ENCODE measurements at places on chromosomes 12 and 14. TPM values are rescaled to one million over a fixed set of nuclear protein-coding genes. Genes with fewer than 3 reads are reported as not detected.
A peak's percentile ranks its signal among the peaks of the same experiment; 100 is the strongest.

Gene PTHLH
- 1.2 TPM for polyA plus RNA-seq

Gene SLC25A47
- polyA plus RNA-seq = 0.04 TPM

Gene SLC41A2
- polyA plus RNA-seq = 6.1 TPM

DNA sequence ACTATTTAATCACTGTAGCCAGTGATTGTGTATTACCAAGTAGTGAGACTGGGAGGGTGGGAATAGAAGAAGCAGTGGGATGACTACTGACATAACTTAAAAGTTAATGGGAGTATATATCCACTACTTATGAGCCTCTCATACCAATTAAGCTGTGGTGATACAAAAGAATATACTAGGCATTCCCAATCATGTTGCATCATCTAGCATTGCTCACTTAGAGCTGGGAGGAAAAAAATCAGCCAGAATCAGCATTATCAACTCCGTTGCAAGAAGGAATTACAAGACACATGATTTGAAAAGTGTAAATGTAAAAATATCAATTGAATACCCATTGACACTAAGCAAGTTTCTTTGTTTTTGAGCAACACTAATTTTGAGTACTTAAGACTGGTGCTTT is 745 bp upstream of the PPP1R36 start:
- DNase-seq = no peak

GRCh38 chr14:24092505-24093206 is 1.5 kb upstream of the PCK2 start:
- no peak for DNase-seq

GRCh38 chr12:27924350-27925135 is 48.0 kb downstream of the PTHLH start:
- DNase-seq = no peak

Gene SLC25A3
- 688 TPM for polyA plus RNA-seq

DNA sequence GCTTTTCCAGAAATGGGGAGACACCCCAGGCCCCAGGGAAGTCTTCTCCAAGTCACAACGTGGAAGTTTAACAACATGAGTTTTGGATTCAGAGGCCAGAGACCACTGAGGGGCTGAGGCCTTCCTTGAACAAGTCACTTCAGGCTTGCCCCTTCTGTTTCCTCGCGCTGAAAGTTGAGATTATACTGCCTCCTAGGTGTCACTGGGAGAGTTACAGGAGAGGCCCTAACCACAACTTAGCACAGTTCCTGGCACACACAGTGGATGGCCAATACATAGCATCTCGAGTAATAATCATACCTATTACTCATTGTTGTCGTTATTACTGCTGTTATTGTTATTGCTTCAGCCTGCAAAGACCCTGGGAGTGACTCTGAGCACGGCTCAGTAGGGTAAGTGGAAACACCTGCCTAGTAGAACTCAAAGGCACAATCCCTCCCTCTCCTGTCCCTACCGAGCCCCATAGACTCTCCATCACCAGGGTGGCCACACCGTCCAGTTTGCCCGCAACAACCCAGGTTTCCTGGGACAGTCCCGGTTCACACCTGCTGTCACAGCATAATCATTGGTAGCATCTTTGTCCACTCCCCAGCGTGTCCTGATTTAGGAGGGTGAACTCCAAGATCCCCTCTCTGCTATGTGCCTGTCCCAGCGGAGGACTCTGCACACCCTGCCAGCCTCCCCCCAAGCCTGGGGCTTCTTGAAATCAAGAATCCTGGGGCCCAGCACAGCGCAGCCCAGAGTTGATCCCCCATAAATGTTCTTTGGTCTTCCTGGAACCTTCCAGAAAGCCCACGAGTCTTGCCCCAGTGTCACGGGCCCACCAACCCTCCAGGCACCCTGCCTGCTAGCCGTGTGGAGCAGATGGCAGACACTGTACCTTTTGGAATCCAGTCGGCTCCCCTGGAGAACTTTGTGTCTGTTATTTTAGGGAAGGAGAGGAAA is 85.0 kb downstream of the SYNE3 start:
- DNase-seq = no peak

GRCh38 chr12:84814664-84815245 is 97.8 kb downstream of the SLC6A15 start:
- DNase-seq = no peak

Gene KRT85
- not detected for polyA plus RNA-seq

- no peak for DNase-seq
Observed at GRCh38 chr12:1793426-1794210, 26.7 kb upstream of the LRTM2 start.

- peak; percentile 16 for DNase-seq
Observed at GRCh38 chr12:10366875-10367274, 23.0 kb downstream of the KLRK1 start.

DNA sequence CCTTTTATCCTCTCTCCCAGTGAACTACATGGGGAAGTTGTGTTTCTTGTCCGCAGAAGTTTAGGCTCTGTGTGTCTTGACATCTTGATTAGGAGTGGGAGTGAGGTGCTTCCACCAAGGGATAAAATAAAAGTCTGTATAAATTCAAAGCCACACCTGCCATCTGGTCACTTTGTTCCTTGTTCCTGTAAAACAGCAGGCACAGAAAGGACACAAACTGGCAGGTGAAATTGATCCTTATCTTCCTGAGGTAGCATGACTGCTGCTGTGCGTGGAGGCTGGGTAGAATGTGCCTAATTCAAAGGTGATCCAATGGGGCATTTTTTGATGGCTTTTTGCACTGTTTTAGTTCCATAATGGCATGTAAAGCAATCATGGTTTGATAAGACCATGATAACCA is 104.3 kb upstream of the KITLG start:
- DNase-seq = no peak

- no peak for DNase-seq
Observed at GRCh38 chr12:60078026-60078425, 482.2 kb downstream of the SLC16A7 start.

Gene RNASE3
- 1.4 TPM for polyA plus RNA-seq

- no peak for DNase-seq
Observed at GRCh38 chr12:22529281-22530060, 14.9 kb downstream of the C2CD5 start.

DNA sequence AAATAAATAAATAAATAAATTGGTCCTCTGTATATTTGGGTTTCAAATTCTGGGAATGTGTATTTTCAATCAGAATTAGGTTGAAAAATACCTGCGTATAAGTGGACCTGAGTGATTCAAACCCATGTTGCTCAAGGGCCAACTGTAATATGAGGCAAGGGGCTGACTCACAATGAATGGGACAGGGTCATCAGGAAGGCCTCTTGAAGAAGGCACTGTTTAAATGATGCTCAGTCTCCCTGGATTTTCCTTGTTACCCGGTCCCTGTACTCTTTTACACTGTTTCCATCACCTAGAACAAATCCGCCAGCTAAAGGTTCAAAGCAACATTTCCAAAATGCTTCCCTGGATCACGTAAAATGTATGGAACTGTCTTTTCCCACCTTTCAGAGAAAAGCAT is 3.8 kb downstream of the PSMB5 start:
- DNase-seq = no peak

- DNase-seq = peak; percentile 94
Observed at GRCh38 chr12:121917950-121918678, at the start of gene CFAP251. Gene CFAP251 (plus strand): TSS chr12:121918592. CDS start chr12:121921306, 2,714 bp downstream.

GRCh38 chr14:81432219-81432661 is 32.1 kb upstream of the STON2 start:
- DNase-seq = no peak

Gene CARMIL3
- polyA plus RNA-seq = 2.4 TPM

GRCh38 chr14:25140411-25140810 is 90.5 kb upstream of the STXBP6 start:
- DNase-seq = no peak

DNA sequence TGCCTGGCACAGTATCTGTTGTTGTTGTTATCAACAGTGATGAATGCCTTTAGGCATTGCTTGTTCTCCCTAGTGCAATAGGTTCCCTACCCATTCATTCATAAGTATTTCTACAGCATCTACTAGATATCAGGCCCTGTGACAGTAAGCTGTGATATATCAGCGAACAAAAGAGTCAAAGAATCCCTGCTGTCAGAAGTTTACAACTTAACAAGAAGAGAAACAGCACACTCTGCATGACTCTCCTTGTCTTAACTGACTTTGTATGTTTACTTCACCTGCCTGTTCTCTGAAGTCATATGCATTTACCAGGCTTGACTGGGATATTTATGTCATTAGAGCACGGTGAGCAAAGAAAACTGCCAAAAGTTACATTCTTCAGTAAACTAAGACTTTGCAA is 452.2 kb upstream of the RPL10L start:
- no peak for DNase-seq

- DNase-seq = no peak
Observed at GRCh38 chr12:34292736-34293625, 270.7 kb downstream of the ALG10 start.

- DNase-seq = no peak
Observed at GRCh38 chr12:19867970-19868369, 428.7 kb downstream of the AEBP2 start.

DNA sequence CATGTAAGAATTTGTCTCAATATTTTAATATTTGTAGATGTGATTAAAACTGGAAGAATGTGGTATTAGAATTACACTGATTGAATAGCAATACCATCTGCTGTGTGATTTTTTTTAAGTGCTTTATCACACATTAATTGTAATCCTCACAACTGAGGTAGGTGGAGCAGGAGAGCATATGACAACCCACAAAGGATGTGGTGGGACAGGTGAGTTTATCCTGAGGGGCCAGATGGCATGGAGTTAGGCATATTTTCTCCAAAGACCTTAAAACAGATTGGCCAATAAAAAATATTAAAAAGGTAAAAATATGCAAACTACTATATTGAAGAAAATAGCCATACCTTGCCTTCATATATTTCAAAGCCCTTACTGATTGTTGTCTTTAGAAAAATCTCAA is 7.8 kb downstream of the LRRC10 start:
- DNase-seq = no peak

DNA sequence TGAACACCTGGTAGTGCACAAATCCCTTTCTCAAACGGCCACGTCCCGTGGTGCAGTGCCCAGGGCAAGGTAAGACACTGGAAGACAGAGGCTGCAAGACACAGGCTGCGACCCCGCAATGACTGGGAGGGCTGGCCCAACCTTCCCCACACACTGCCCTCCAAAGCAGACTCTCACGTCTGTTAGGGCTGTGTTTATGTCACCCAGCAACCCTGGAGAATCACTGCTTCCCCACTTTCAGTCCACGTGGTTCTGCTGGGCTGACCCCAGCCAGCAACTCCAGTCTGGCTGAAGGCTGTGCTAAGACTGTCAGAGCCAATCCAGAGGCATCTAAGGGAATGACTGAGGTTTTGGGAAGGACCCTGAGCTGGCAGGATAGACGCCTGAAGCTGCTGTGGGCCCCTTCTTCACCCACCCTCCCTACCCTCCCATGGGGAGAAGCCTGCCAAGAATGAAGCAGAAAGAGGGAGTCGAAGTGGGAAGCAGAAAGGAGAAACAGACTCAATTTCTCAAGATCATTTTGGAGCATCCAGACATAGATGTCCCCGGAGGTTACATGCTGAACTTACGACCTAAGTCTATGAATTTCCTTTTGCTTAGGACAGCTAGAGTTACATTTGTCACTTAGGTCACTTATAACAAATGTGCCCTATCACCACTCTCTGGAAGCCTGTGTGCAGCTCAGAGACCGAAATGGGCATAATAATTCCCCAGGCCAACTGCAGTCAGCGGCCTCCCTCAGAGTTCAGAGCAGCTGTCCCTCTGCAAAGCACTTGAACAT is 11.7 kb downstream of the KDM2B start:
- DNase-seq = peak; percentile 33

DNA sequence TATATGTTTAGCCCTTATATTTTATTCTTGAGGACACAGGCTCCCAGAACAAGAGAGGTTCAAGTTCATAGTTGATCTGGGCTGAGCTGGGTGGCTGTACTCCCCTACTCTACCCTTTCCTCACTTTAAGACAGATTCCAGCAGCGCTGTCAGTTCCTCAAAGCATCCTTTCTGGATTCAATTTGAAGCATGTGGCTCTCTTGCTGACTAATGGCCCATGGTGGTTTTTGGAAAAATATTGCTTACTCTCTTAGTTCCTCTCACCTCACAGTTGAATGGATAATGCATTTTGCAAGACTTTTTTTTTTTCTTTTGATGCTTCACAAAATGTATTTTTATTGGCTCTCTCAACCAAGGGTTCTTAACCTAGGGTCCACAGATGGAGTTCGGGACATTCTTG is 4.1 kb downstream of the PELI2 start:
- DNase-seq = no peak

GRCh38 chr12:41052441-41052840 is 135.7 kb upstream of the PDZRN4 start:
- DNase-seq = no peak

- DNase-seq = no peak
Observed at GRCh38 chr12:73598626-73599025, 939.0 kb upstream of the ATXN7L3B start.

DNA sequence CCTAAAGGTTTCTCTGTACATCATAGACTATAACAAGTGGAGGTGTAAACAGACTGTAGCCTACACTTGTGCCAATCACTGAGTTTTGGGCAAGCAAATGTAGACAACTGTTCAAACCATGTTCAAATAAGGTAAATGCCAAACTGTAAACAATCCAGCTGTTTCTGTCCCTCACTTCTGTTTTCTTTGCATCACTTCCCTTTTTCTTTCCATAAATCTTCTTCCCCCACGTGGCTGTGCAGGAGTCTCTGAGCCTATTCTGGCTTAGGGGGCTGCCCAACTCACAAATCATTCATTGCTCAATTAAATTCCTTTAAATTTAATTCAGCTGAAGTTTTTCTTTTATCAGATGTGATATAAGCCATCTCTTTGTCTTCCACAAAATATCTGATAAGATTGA is 65.1 kb upstream of the CPM start:
- no peak for DNase-seq

- DNase-seq = no peak
Observed at GRCh38 chr14:59371771-59372170, 93.4 kb downstream of the GPR135 start.

DNA sequence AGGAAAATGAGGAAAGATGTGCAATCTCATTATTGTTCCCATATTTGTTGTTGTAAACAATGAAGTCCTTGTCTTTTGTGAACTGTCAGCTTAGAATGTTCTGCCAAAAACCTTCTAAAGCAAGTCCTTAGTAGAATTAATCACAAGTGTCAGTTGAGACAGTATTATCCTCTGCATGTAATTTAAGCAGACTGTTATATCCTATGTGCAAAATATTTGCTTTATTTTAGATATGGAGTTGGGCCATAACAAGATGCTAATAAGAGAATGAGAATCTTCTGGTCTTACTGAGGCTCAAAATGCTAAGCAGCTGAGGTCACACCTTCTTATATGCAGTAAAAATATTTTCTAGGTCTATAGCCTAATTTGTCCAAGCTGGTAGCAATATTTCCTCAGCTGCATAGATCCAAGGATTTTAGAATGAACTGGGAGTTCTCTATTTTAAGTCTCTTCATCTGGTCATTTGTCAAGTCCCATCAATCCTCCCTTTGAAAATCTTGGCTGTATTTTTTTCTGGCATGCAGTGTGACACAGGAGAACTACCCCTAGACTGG is 222.3 kb upstream of the NAV3 start:
- peak; percentile 54 for DNase-seq

Gene ORMDL2
- polyA plus RNA-seq = 36.3 TPM

Gene DCD
- polyA plus RNA-seq = not detected

Gene TPPP2
- 4.0 TPM for polyA plus RNA-seq
